ENCODE measurements at places on chromosomes 4 and X.

DNA sequence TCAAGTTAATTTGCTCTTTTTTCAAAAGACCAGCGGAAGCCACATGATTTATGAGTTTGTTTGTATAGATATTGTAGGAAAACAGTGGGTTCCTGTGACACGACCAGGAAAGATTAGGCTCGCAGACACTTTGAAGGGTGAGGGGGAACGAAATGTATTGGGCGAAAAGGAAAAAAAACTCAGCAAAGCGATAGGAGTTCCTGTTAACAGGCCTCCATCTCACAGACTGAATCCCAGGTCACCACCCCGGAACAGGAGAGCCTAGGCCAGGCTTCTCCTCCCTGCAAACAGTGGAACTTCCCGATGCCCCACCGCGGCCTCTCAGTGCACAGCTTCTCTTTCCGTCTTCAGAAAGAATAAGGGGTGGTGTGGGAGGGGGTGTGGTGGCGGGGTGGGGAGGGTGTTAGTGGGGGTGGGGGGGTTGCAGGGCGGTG is 181.8 kb upstream of the GPRIN3 start:
- DNase-seq, result no peak

DNA sequence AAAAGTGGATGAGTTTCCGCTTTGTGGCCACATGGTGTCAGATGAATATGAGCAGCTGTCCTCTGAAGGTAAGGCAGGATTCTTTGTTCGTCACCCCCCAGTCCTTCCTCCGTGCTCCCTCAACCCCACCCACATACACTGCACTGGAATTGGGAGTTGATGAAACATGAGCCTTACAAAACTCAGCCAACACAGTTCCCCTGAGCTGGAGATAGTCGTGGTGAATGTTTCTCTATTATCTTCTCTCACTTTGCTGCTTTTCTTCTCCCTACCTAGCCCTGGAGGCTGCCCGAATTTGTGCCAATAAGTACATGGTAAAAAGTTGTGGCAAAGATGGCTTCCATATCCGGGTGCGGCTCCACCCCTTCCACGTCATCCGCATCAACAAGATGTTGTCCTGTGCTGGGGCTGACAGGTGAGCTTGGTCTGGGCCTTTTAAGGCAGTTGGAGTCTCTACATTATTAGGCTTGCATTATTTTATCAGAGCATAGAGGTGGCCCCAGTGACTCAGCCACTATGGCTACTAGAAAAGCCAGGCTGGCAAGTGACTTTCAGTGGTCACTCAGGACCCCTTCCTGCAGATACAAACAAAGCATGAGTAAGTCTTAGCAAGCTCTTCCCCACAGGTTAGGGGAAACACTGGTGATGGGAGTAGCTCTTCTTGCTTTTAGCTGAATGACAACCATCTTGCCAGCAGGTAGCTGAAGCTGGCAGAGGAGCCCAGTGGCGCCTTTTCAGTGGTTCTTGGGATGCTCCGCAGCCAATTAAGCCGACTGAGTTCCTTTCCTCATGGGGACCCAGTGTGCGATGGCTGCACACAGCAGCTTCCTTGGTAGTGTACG is 1.6 kb downstream of the RPL10 start:
- no peak for DNase-seq

DNA sequence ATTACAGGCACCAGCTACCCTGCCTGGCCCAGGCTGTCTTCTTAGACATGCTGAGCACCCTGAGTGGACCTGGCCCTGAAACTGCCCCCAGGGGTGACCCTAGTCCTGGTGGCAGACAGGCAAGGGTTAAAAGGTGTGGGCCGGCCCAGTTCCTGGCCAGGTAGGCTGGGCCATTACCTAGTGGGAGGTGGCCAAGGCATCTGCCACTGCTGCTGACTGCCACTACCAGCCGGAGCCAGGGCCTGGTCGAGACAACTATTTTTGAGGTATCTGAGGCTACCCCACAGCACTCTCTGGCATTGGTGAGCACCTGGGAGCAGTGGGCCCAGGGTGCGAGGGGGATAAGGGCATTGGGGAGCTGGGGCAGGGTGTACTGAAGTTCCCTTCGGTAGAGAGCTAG is at the start of gene CCDC120:
TSS of gene CCDC120 (plus strand) at position 206 of the 400 bp plus-strand sequence. CDS start 3,043 bp downstream, outside the sequence.
- DNase-seq, result no peak

DNA sequence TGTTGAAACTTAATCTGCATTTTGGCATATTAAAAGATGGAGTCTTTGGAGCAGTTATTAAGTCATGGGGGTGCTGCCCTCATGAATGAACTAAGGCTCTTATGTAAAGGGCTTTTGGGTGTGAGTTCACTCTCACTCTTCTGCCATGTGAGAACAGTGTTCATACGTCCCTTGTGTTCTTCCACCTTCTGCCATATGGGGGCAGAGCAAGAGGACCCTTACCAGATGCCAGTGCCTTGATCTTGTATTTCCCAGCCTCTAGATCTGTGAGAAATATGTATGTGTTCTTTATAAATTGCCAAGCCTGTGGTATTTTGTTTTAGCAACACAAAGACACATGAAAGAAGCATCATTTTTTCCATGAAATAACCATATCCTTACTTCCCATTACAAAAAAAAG is 213.9 kb downstream of the SPOCK3 start:
- DNase-seq, result no peak

DNA sequence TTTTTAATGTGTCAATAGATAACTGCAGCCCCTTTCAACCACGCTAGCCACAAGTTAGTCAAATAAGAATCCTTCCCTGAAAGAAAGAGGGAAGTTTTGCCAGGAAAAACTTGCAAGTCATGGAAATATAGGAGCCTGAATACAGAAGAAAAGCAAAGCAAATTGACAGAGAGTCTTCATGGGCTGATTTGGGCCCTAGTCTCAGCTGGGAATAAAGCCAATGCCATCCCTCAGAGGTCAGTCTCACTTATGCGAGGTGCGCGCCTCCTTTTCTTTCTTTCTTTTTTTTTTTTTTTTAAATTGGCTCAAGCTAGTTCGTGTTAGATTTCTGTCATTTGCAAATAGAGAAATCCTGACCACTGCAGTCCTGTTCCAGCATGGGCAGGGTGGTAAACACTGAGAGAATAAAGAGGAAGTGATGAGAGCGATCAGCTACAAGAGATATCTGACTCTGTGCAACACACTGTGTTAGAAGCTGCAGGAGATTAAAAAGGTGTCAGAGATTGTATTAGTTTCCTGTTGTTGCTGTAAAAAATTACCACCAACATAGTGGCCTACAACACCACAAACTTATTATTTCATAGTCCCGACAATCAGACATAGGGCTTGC is 299.7 kb downstream of the LDB2 start:
- no peak for DNase-seq

DNA sequence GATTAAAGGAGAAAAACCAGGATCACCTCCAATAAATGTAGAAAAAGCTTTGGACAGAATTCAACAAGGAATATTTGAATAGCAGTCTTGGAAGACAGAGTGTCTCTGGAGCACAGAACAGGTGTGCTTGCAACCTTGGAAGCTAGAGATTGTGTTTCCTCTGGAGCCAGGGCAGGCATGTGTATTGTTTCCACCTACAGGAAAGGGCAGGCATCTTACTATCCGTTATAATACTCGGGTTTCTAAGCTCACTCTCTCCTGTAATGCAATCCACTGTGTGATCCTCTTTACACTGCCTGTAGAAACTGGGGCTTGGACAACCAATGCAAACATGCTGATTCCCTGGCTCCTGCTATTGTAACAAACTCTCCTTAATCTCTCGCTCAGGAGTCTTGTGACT is 14.4 kb downstream of the CCDC110 start:
- DNase-seq, result no peak

DNA sequence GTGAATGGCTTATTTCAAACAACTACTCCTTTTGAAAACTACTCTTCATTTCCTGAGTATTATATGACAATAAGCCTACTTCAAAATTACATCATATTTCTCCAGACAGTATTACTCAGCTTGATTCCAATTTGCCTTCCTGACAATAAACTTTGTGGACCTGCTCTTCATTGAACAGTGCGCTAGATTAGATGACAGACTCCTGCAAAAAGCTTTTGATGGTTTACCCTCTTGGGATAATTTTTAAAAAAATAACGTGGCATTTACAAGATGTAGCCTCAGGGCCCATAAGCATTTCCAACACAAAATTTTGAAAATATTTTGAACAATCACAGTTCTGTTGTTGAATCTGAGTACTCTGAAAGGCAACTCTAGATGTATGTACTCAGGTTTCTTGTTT is 25.9 kb downstream of the MGAT4D start:
- no peak for DNase-seq

- no peak for DNase-seq
These were observed 19.4 kb downstream of the P2RY10 start for GRCh38 chrX:78964598-78964997.

DNA sequence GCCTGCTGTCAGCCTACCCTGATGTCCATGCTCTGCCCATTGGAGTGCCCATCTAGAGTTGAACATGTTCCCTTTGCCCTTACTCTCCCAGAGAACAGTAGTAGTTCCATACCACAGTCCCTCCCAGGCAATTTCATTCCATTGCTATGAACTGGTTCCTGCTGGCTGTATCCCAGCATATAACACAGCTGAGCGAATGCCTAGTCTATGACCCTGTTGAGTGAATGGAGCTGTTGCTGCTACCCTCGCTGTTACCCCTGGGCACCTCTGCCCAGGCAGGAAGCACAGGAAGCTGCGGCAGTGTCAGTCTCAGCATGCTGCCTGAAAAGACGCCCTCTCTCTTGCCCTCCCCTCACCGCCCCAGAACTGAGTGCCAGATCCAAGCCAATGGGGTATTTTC is 73.3 kb downstream of the SOX3 start:
- no peak for DNase-seq

DNA sequence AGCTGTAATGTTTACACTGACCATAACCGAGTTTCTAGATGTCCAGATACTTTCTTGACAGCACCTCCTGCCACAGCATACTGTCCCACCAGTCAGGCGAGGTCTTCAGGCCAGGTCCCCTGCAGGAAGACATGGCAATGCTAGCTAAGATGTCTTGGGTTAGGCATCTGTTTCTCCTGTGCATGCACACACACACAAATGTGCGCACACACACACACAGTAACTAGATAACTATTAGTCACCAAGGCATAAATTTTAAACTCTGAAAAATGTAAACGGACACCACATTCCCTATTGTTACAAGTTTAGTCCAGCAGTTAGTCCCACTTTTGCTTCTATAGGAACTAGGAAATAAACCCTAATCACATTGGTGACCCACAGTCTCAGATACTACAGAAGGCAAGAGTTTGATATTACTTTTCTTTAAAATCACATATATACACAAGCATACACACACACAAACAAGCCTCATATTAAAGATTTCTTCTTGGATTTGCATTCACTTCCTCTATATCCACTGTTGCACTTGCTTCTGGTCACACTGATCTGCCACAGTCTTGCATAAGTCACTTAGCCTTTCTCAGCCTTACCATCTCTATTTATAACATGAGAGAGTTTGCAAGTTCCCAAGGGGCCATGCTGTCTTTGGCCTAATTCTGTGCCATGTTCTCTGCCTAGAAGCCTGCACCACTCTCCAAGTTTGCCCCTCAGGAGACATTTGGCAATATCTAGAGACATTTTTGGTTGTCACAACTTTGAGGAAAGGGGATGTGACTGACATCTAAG is 32.2 kb downstream of the IL21 start:
- no peak for DNase-seq

DNA sequence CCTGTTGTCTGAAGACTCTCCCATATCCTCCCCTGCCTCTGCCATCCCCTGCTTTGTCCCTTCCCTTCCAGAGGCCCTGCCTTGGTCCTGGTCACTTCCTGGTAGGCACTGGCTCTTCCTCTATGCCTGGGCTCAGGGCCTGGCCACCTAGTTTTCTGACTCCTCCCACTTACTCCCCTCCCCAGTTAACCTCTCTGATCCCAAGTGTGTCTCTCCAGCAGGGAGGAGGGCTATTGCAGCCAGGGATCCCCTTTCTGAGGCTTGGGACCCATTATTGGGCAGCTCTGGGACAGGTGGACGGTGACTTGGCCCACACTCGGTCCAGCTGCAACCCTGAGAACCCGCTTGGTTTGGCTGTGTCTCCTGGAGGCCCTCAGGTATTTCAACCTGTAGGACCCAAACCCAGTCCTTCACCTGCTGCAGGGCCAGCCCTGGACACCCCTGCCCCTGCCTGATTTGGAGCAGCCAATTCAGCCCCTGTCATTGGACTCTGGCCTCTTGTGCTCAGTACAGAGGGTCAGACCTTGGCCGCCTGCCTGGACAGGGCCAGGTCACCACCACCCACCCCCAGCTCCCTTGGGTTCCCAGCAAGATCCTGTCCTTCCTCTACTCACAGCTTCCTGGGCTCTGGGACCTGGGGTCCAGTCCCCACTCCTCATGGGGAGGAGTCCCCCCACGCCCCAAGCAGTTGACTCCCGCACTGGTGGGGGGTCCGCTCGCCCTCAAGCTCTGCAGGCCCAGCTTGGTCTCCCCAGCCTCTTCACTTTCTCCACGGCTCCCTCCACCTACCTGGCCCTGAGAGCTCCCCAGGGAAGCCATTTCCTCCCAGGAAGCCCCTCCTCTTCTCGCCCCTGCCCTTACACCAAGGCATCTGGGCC is 1.1 kb upstream of the SH3BP2 start:
- DNase-seq, result no peak

DNA sequence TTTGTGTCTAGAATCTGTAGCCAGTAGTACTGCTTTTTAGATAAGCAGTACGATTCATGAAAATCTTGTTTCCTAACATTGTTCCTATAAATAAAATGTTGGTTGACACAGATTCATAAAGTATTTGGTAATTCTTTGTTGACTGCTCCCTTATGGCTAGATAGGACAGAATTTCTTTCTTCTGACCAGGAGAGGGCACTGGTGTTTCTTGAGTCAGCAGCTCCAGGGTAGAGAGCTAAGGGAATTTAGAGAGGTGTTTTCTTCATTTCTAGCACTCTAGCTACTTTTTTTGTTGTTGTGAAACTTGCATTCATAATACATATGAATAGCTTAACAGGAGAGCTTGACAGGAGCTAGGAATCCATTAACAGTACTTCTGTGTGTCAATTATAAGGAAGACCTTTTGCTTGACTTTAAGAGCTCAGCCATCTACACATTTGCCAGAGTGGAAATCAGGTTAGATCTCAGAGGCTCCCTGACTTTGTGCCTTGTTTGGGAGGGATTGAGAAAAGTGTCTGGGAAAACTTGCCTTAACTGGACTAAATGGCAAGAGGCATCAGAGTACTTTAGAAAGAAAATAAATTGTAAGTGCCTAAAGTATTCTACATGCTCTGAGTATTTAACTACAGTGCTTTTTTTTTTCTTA is 756.1 kb downstream of the SH3BGRL start:
- no peak for DNase-seq

DNA sequence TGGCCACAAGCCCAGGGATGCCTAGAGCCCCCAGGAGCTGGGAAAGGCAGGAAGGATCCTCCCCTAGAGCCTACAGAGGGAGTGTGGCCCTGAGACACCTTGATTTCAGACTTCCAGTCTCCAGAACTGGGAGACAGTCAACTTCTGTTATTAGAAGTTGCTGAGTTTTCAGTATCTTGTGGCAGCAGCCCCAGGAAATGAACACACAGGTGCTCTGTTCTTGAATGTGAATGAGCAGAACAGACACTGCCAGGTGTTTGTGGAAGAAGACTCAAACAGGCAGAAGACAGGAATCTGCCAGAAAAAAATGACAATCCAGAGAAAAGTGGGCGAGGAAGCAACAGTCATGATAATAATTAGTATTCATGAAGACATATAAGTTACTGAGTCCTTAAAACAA is 64.5 kb upstream of the STS start:
- DNase-seq, result no peak
